Retina (tissue), 1 donor: ENCODE measurements at places on chromosomes 16 and 17.
A peak's percentile ranks its signal among the peaks of the same experiment; 100 is the strongest.

DNA sequence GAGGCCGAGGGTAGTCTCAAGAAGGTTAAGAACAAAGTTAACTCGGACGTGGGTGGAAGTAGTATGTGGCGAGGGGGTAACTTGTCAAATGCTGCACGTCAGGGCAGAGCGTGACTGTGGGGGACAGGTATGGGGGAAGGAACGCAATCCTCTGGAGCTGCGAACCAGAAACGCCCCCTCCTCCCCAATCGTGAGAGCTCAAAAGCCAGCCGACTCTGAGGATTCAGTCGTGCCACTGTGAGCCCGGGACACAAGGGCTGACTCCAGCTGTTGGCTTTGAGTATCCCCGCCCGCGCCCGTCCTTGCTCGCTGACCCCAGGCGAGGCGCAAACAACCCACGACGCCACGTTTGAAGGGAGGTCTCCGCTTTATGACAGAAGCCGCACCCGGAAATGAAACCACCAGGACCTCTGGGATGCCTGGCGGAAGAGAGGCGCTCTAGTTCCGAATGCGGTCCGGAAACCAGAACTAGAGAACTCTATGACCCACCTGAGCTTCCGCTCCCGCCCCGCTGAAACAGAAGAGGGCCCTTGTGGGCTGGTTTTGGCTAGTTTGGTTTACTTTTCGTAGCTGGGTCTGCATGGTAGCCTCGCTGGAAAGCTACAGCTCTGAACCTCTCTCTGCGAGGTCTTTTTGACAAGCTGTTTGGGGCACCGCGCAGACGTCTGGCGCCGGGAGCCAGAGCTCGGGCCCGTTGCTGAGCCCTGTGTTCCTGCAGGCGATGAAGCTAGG is at the start of gene PEX12:
Gene PEX12 (minus strand): TSS at position 375 of the 732 bp plus-strand sequence. CDS start 550 bp downstream, outside the sequence.
- peak; percentile 93 for DNase-seq

DNA sequence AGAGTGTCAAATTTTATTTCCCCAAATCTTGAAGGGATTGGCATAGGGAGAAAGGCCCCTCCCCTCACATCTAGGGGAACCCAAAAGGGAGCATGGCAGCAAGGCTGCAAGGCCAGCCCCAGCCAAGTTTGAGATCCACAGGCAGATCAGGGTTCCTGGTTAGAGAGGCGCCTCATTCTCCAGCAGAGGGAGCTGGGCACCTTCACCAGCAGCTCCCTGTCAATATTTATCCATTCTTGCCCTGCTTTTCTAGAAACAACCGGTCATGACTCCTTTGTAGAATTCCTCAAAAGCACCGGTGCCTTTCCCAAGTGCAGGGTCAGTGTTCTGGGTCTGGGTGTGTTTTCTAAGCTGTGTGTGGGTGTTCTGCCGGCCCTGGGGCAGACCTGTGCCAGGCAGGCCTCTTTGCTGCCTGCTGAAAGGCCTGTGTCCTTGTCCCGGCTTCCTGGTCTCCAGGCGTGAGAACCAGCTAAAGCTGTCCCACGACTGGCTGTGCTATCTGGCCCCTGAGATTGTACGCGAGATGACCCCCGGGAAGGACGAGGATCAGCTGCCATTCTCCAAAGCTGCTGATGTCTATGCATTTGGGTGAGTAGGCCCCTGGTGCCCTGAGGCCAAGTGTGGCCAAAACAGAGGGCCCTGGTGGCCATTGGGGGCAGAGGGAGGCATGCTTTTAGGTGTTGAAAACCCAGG is 21.2 kb upstream of the LGALS9 start:
- peak; percentile 33 for DNase-seq

GRCh38 chr17:15456496-15456895 is 10.9 kb downstream of the CDRT4 start:
- no peak for DNase-seq

DNA sequence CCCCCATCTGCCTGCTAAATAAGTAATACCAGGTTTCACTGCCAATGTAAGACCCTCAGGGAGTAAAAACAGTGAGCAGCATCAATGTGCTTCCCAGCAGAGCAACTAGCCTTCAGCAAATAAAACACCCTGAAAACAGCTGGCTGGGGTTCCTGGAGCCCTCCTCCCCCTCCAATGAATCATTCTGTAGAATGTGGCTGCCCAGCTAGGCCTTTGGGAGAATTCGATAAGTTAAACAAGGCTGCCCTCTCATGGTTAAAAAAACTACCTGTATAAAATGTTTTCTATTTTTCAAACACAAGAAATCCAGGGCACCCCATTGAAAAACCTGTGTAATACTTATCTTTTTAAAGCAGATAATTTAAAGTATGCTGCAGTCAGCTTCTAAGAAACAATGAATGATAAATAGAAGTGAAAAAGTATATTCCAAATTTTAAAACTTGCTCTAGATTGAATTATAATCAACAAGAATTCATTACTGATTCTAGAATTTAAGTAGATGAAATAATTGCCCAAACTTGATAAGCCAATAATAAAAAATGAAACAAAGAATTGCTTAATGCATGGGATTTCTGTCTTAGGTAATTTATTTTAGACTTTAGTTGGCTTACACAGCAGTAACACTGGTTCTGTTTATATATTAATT is 9.4 kb upstream of the TOM1L1 start:
- DNase-seq: peak; percentile 77

- no peak for DNase-seq
These were observed 84.6 kb downstream of the N4BP1 start for GRCh38 chr16:48525201-48526057.

DNA sequence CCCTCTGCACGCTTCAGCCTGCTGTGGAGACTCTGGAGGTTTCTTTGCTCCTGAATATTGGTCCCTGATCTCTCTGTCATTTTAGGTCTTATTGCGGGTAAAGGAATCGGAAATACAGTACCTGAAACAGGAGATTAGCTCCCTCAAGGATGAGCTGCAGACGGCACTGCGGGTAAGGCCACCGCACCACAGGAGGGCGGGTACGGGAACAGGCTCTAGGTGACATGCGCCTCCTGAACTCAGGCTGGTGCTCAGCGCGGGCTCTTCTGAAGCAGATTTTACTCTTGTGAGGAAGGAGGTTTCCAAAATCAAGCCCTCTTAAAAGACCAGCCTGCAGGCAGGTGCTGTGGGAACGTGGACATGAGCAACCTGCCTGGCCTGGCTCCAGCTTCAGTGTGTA is 29.8 kb downstream of the PLD6 start:
- no peak for DNase-seq

GRCh38 chr16:66359811-66360608 is 6.5 kb upstream of the CDH5 start:
- DNase-seq: no peak

DNA sequence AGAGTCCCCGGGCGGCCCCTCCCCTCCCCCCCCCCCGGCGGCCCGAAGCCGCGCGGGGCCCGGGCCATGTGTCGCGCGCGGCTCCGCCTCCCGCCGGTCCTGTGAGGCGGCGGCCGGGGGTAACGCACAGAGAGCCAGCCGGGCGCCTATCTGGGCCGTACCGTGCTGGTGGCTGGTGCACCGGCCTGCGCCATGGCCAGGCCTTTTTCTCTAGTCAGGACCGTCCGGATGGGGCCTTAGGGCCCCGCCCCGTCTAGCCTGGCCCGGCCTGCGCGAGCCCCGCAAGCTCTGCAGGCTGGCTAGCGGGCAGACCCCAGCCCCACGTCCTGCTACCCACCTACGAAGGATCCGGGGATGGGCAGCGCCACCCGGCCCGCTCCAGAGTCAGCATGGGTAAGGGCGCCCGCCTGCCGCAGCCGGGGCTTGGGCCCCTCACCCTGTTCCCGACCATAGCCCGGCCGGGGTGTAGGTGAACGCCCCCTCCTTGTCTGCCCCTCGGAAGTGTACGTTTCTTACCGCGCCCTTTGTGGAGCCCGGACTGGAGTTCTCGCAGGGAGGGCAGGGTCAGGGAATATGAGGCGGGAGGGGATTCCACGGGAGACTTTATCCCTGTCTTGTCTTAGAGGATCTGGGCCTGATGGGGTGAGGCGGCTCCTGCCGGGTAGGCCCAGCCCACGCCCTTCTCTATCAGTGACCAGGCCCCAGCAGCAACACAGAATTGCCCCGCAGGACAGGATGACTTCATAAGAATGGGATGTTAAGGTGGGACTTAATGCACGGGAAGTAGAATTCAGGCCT is at the start of gene CENPT:
Gene CENPT (minus strand): TSS at position 630 of the 798 bp plus-strand sequence. CDS start 13,834 bp downstream, outside the sequence.
- peak; percentile 66 for DNase-seq

DNA sequence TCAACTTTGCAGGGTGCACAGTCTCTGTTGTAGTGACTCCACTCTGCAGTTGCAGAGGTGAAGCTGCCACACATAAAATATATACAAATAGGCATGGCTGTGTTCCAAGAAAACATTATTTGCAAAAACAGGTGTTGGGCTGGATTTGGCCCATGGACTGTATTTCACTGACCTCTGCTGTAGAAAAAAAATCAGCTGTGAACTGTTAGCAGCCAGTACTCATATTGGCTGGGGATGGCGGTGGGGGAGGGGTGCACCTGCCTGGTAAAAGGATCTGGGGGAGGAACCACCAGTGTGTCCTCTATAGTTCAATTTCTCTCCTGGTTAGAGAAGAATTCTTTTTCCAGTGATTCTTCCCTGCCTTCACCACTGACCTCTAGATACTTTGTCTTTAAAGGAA is 50.0 kb downstream of the SHISA9 start:
- no peak for DNase-seq

DNA sequence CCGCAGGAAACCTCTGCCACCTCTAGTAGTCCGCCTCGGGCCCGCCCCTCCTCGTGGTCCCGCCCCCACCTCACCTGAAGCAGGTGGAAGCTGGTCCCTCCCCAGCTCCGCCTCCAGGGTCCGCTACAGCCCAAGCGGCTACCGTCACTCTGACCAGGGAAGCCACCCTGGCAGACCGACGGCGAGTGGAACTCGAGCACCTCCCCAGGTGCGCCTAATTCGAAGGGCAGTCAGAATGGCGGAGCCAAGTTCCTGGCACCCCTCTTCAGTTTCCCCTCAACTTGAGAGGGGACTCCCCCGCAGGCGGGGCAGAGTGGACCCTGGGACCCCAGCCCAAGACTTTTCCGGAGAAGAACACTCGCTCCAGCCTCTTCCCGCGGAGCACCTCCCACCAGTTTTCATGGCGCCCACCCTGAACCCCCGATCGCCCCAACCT is 507 bp downstream of the FHOD1 start:
- DNase-seq: no peak

- no peak for DNase-seq
These were observed 15.0 kb downstream of the OR1A1 start for GRCh38 chr17:3222505-3222904.

DNA sequence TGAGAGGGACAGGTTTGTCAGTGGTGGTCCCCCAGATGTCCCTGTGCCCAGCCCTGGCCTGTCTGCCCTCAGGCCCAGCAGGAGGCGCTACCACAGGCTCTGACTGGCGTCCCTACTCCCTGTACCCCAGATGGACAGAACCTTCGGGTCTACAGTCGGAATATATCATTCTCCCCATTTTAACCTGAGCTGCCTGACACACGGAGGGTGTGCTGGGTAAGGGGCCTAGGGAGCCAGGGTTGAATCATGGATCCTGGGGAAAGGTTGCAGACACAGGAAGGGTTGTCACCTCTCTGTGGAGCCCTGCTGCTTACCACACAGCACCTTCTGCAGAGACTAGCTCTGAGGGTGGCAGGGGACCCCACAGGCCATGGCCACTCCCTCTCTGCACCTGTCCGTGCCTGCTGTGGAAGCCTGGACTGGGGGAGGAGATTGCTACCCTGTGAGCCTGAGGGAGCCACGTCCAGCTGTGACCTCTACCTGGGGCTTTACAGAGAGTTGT is 162.2 kb upstream of the ZNF267 start:
- DNase-seq: no peak

- DNase-seq: no peak
These were observed 46.4 kb downstream of the LDHD start for GRCh38 chr16:75070012-75070841.
